Activated naive CD4-positive, alpha-beta T cell treated with anti-CD3 and anti-CD28 coated beads, Interleukin-2, amount 50 U/mL, for 72 hours (primary cell): ENCODE measurements at places on chromosomes 11 and 22.

DNA sequence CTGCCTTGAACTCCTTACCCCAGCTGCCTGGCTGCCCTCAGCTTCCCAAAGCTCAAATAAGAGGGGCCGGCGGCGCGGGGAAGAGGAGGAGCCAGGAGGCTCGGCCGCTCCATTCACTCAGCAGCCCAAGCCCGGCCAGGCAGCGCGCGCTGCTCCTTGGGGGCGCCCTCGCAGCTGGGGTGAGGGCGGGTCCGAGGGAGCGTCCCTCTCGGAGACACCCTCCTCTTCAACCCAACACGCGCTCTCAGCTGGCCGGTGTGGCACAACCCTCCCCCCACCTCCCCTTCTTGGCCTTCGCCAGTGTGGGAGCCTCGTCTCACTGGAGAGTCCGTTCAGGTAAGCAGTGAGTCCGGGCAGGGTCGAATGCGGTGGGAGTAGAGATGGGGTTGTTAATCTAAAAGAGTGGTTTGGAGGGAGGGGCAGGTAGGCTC is at the start of gene WT1:
Gene WT1, minus strand, starts transcription at position 29 of the 431 bp plus-strand sequence.
- no peak for DNase-seq

GRCh38 chr11:86675017-86675416 is 2.6 kb upstream of the ME3 start:
- no peak for DNase-seq

- no peak for DNase-seq
Measured at GRCh38 chr11:115605871-115606497, 101.8 kb upstream of the CADM1 start.

- DNase-seq = no peak
Measured at GRCh38 chr11:110855191-110855590, 143.0 kb upstream of the ARHGAP20 start.

- DNase-seq = no peak
Measured at GRCh38 chr22:28142361-28142961, 223.4 kb upstream of the PITPNB start.

DNA sequence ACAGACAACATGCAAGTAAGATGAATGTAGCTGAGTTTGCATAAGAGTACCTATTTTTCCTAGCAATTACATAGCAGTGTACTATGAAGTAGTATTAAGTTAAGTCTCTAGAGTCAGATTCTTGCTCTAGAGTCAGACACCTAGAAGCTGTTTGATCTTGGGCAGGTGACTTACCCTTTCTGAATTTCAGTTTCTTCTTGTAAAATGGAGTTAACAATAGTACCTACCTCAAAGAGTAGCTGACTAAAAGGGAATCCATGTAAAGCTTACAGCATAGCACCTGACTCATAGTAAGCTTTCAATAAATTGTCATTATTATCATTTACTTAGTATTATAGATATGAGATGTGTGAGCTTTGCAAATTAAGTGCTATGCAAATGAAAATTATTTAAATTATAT is 47.8 kb upstream of the PTPRJ start:
- no peak for DNase-seq

GRCh38 chr11:44729713-44730112 is 3.0 kb downstream of the TSPAN18 start:
- DNase-seq = no peak

GRCh38 chr11:35619116-35619854 is 1.0 kb downstream of the FJX1 start:
- DNase-seq = peak; percentile 31

GRCh38 chr11:11074686-11075335 is 217.0 kb upstream of the ZBED5 start:
- no peak for DNase-seq

- DNase-seq = no peak
Measured at GRCh38 chr22:44893731-44894080, 116.1 kb downstream of the PHF21B start.

DNA sequence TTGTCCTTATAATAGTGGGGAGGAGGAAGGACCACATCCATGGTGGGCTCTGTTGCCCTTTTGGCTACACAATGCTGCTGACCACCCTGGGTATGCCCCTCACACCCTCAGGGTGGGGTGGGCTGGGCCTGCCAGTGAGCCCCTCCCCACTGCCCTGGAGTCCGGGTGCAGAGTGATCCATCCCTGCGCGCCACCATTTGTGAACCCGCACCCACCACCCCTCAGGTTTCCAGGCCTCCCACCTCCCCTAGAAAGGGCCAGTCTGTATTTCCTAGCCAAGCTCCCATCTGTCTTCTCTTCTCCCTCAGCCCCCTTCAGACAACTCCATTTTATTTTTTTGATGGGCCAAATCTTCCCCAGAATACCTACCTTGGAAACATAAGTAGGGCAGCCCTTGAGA is 25.0 kb downstream of the MS4A10 start:
- DNase-seq = no peak

GRCh38 chr11:69203901-69204245 is 48.1 kb downstream of the SMIM38 start:
- DNase-seq = no peak

GRCh38 chr11:11075515-11076171 is 217.8 kb upstream of the ZBED5 start:
- DNase-seq = no peak

DNA sequence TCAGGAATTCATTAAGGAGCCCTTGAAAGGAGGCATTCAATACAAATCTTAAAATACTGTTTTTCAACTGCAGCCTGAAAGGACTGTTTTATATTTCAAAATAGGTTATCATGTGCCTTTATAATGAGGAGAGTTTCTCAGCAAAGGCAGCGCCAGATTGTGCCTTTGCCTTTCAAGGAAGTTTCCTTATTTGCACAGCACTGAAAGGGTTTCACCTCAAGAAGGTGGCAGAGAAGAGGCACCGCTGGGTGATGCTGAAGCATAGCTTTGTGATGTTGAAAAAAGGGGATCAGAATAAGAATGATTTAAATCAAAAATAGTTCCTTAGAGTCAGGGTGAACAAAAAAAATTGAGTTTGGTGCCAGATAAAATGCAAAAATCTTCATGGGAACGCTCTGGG is 601.0 kb upstream of the KIRREL3 start:
- no peak for DNase-seq

DNA sequence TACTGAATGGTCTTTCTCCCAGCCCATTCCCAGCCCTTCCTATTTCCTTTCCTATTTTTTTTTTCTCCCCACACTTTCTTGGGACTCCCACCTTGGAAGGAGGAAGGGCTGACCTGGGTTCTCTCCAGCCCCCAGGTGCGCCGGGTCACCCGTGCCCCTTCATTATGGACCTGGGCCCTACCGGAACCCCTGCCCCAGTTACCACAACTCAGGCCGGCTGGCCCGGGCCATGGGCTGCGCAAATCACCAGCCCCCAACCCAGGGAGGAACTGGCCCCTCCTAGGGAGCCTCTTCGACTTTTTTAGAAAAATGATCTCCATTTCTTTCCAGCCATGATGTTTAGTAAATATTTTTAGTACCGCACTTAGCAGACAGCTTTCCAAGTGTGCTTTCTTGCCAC is 62.2 kb downstream of the MORC2 start:
- no peak for DNase-seq

- DNase-seq = no peak
Measured at GRCh38 chr11:115660030-115660805, 156.0 kb upstream of the CADM1 start.

DNA sequence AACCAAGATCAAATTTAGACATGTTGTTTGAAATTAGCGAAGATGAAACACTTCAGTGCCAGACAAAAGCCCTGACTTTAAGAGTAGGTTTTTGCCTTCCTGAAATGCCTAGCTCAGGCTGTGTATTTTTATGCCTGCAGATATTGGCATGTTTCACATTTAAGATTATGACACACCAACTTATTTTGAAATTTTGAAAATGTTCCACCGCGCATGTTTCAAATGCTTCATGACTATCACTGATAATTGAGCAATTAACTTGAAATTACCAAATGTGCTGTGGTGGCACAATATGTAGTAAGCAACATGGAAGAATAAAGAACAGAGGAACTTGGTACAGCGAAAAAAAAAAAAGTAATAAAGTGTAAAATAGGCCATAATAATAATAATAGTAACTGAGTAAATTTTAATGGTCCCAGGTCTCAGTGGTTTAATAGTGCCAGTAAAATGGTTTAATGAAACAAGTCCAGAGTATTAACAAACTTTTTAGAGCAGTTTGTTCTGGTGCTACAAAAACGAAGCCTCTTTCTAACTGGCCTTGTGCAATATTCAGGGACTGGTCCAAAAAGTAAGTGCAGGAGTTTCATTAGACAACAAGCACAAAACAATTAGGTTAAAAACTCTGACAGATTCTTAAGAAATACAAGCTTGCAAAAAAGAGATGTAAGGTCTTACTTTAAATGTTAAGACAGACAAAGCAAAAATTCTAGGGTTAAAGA is 112.5 kb upstream of the SOX6 start:
- DNase-seq = no peak

GRCh38 chr11:709109-709997 is 3.3 kb downstream of the EPS8L2 start:
- DNase-seq = no peak

GRCh38 chr22:29344137-29344536 is 28.6 kb upstream of the RASL10A start:
- no peak for DNase-seq

DNA sequence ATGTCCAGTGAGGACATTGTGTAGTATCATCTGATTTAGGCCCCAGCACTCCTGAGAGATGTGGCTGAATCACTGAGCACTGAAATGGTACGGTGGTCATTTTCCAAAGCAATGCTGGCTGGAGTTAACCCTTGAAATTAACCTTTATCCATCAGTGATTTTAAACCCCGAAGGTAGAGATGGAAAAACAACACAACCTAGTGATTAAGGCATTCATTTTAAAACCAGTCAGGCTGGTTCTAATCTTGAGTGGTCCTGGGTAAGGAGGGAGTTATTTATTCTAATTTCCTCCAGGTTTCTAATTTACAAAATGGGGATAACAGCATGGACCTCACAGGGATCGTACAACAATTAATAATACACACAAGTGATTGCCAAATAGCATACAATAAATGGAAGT is 6.6 kb upstream of the CSNK2A3 start:
- no peak for DNase-seq

- DNase-seq = no peak
Measured at GRCh38 chr11:107197932-107198331, 179.7 kb upstream of the GUCY1A2 start.

- no peak for DNase-seq
Measured at GRCh38 chr22:24827296-24827695, 21.3 kb downstream of the SGSM1 start.

GRCh38 chr11:69004411-69005182 is 8.4 kb downstream of the MRGPRF start:
- DNase-seq = peak; percentile 43

DNA sequence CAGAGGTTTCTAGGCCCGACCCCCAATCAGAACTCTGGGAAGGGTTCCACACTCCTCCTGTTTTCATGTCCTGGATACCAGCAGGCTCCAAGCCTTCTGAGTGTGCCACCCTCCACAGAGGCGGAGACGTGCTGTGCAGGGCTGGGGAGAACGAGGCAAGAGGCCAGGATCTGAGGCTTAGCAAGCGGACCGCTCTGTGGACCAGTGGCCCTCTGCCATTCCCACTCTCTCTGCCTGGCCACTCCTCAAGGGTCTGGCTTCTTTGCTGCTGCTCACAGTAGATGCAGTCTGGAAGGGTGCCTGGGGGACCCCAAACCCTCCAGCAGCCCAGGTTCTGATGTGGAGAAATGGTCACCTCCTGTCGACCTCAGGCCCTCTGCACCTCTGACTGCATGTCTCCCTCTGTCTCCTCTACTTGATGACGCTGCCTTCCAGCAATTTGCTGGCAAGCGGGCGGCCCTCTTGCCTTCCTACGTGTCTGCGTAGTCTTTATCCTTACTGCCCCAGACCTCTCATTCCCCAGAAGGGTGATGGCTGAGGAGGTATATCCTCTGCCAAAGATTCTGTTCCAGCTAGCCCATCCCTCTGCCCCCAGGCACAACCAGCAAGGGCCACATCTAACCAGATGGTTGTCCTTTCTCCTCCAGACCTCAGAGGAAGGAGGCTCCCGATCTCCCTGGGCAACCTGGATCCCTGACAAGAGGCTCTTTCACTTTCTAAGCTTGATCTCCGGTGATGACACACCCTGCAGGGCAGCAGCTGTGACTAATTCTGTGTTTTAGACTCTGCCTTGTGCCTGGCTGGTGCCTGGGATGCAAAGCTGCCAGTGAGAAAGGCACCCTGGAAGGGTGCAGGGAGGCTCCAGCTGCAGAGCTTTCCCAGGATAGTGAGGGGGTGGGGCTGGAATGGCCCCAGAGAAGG is 87.3 kb downstream of the NAT10 start:
- DNase-seq = no peak

GRCh38 chr11:12755510-12756453 is 81.6 kb downstream of the TEAD1 start:
- DNase-seq = no peak

- DNase-seq = peak; percentile 96
Measured at GRCh38 chr11:121464352-121464946, 11.7 kb upstream of the SORL1-AS1 start.

- DNase-seq = no peak
Measured at GRCh38 chr22:24601217-24602104, 1.5 kb upstream of the GGT1 start.

- DNase-seq = no peak
Measured at GRCh38 chr11:64294774-64295173, 3.7 kb downstream of the KCNK4 start.

GRCh38 chr22:26330971-26331625 is 98.0 kb upstream of the ASPHD2 start:
- no peak for DNase-seq

DNA sequence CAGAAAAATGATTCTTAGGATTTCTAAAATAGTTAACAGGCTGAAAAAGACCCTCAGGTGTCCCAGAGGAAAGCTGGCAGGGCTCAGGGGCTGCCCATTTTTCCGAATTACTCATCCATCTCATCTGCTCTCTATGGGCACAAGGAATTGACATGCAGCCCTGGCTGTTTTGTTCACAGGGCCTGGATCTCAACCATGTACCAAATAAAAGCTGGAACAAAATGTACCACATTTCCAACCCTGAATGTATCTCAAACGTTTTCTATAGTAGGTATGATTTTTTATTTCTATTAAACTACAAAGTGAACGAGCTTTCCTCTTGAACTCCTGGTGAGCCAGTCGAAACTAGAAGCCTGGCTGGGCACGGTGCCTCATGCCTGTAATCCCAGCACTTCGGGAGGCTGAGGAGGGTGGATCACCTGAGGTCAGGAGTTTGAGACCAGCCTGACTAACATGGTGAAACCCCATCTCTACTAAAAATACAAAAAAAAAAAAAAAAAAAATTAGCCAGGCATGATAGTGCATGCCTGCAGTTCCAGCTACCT is 43.8 kb upstream of the RASD2 start:
- no peak for DNase-seq
